ENCODE measurements at places on chromosomes 1 and 21.

DNA sequence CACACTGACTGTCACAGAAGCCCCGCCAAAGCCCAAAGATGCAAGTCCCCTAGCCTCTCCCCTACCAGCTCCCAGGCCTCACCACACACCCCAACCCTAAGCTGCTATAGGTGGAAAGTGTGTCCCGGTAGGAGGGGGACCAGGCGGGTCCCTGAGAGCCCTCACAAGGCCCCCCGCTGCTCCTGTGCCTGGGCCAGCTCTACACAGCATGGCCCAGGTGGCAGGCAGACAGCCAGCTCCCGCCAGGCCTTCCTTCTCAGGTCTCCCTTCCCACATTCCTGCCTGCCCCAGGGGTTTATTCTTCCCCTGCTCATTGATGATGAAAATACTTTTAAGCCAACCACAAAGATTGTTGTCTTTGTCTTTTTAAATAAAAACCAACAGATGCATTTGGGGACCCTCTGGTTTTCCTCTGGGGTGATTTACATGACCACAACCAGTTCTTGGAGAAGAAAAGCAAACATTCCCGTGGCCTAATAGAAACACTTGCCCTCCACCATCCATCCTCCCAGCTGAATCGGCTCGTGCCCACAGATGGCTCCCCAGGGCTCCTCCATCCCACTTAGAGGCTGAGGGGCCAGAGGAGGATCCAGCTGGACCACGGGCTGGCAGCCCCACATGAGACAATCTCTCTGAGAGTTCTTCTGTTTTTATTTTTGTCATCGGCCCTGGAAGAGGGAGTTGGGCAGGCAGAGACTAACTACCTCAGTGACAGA, 93.1 kb downstream of the DMRTB1 start:
- DNase-seq = no peak

DNA sequence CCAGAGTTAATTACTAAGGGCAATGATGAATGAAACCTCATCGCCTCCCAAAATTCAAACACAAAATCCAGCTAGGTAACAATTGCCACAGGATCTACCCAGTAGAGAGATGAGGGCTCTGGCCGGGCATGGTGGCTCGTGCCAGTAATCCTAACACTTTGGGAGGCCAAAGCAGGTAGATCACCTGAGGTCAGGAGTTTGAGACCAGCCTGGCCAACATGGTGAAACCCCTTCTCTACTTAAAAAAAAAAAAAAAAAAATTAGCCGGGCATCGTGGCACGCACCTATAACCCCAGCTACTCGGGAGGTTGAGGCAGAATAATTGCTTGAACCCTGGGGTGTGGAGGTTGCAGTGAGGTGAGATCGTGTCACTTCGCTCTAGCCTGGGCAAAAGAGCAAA, 15.8 kb downstream of the CD2 start:
- DNase-seq = no peak

DNA sequence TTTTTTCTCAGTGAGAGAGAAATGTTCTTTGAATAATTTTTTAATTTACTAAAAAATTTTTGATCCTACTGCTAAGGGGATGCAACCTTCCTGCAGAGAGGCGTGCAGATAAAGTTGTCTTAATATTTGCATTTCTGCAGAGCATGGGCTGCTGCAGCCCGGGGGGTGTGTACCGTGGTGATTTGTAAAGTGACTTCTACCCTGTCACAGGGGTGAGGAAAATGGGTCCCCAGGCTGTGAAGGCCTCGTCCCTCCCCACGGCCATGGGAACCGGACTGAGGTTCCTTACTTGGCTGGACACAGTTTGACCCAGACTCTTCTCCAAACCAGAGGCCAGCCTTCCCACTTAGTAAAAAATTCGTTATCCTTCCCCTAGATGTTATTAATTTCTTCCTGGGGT, 9.5 kb upstream of the C1orf174 start:
- no peak for DNase-seq

DNA sequence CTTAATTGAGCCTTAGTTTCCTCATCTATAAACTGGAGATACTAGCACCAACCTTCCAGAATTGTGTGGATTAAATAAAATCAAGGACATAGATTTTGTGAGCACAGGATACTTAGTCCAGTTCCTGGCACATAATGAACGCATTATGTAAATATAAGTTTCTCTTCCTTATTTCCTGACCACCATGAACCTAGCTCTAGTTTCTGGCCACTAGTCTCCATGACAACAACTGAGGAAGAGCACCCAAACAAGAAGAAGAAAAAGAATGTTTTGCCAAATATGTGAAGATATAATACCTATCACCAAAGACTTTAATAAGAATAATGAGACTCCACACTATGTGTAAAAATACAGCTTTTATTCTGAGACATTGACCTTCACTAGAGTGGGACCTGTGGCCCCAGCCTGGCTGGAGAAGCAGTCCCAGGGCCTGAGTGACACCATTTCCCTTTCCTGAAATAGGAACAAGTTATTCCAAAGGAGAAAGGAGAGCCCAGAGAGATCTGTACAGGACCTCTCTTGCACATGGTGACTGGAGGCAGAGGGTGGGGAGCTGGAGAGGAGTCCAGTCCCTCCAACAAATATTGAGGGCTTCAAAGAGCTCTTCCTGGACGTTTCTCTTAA, 940 bp upstream of the USF1 start:
- peak; percentile 74 for DNase-seq

DNA sequence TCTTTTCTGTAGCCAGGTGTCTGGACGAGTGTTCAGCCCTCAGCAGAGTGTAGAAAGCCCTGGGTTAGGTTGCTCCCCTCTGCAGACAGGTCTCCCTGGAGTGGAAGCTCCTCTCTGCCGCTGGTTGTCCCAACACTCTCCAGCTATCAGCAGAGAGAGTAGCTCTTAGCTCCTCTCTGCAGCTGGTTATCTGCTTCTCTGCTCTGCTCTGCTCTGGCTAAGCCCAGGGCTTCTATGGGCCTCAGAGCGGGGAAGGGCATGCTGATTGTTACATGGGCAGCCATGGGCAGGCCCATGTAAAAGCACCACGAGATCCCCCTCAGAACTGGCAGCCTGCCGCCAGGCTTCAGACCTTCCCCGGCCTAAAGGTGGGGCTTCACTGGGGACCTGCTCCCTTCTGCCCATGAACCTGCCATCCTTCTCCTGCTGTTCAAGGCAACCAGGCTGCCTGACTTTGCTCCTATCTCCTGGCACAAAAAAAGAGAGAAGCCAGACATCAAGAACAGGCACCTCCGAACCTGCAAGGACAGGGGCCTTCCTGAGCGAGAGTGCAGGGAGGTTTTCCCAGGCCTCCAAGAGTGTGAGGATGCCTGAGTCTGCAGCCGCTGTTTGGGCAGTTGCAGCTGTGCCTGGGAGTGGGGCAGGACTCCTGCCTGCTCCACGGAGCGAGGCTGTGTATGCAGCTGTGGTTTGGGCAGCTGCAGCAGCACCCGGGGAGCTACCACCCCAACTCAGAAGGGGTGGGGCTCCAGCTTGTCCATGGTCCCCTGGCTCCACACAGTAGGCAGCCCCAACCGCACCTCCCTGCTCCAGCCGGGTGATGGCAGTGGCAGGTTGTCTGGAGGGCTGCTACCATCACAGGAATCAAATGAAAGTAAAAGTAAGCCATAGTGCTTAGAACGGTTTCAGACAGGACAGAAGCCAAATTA, 973.7 kb downstream of the LTN1 start:
- no peak for DNase-seq

GRCh38 chr1:115379943-115380342, 41.9 kb upstream of the NGF start:
- no peak for DNase-seq

- no peak for DNase-seq
Observed at GRCh38 chr1:154429118-154429517, 24.0 kb downstream of the IL6R start.

- DNase-seq = no peak
Observed at GRCh38 chr21:37159053-37159776, 86.2 kb downstream of the TTC3 start.

GRCh38 chr1:205591522-205592351, 40.1 kb downstream of the ELK4 start:
- DNase-seq = peak; percentile 62

DNA sequence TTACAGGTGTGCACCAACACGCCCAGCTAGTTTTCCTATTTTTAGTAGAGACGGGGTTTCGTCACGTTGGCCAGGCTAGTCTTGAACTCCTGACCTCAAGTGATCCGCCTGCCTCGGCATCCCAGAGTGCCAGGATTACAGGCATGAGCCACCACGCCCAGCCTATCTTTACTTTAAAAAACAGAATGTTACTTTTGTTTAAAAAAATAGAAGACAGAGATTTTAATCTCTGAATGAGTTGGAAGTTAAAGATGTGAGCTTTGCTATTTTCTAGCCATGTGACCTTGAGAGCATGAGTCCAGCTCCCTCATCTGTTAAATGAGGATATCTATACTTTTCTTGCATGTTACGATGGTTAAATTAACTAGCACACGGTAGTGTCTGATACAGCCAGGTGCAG, 3.9 kb upstream of the PUM1 start:
- no peak for DNase-seq

GRCh38 chr1:167043752-167044488, 46.3 kb downstream of the GPA33 start:
- DNase-seq = peak; percentile 63

DNA sequence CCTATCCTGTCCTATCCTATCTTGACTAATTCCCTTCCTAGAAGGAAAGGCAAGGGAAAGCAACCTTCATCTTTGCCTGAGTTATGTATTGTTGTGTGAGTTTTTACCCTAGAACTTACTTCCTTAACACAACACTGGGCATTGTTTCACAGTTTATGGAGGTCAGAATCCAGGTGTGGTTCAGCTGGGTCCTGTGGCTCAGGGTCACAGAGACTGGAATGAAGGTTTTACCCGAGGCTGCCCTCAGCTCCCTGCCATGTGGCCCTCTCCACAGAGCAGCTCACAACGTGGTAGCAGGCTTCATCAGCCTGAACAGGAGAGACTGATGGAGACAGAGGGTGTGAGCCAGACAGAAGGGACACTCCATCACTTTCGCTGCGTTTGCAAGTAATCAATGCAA, 140.5 kb downstream of the FCRL5 start:
- no peak for DNase-seq

GRCh38 chr1:169694304-169695075, 16.9 kb downstream of the SELL start:
- DNase-seq = no peak

- no peak for DNase-seq
Observed at GRCh38 chr1:185450917-185451316, 133.9 kb upstream of the IVNS1ABP start.

DNA sequence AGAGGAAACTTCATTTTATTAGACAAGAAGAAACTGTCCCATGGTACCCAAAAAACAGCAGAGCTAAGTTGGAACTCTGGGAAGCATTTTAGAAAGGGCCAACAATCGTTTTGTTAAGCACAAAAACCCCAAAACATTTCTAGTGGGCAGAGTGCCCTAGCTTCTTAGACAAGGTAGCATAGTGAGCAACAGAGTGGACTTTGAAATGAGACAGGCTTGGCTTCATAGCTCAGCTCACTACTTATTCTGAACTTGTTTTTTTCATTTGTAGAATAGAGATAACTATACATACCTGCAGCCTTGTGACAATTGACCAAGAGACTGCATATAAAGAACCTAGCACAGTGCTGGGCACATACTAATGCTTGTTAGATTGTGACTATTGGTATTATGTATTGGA, 50.1 kb downstream of the HLX start:
- no peak for DNase-seq

Data from GM19239 (cell line).